Epithelial cell of prostate (primary cell): ENCODE measurements at places on chromosomes 16 and 17.

DNA sequence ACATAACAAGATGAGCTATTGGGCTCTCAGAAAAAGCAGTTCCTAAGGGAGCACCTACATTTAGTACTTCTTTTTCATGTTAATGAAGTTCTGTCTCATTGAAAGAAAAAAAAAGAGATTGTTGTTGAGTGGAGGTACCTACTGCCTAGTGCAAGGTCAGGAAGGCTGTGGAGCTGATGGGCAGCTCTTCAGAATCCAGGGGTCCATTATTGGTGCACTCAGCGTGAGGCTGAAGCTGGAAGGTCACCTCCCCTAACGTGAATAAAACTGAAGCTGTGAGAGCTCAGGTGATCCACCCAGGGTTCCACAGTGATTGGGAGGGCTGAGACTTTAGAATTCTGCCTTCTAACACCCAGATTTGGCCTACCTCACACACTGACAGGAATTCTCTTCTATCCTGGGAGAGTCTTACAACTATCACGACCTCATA, 153.9 kb upstream of the TBX2 start:
- DNase-seq, result no peak

GRCh38 chr17:68541816-68542215, 29.6 kb downstream of the PRKAR1A start:
- no peak for DNase-seq

DNA sequence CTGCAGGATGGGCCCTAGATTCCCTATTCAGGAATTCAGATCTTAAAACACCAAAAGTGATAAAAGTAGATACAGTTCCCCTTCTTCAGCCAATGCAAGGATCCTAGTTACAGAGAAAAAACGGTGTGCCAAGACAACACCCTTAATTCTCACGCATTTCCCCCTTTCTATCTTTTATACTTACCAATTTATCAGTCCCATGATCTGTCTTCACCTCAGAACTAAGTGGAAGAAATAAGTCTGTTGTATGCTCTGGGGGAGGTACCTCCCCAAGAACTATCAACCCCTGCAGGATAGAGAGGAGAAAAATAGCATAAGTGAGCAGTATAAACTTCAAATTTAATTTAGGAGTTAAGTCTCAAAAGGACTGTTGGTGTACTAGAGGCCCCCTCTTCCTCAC, 83.2 kb downstream of the STH start:
- no peak for DNase-seq

DNA sequence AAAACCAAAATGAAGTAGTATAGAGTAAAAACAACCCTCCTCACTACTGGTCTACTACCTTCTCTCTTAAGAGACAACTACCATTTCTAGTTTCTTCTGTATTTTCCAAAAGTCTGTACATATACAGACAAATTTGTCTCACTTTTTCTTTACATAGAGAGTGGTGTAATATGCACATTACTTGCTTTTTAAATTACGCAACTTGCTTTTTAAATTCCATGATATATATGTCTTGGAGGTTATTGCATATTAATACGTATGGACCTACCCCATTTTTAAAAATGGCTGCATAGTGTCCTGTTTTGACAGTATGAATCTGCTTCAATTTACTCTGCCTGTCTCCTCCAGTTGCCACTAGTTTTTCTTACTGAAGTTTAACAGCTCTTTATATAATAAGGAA, 42.5 kb upstream of the AQP8 start:
- no peak for DNase-seq

- no peak for DNase-seq
Measured at GRCh38 chr16:50944436-50944835, 202.6 kb downstream of the CYLD start.

GRCh38 chr17:44909681-44910144, 5.6 kb downstream of the GFAP start:
- DNase-seq, result no peak

GRCh38 chr16:77430360-77430759, 4.5 kb downstream of the ADAMTS18 start:
- no peak for DNase-seq

DNA sequence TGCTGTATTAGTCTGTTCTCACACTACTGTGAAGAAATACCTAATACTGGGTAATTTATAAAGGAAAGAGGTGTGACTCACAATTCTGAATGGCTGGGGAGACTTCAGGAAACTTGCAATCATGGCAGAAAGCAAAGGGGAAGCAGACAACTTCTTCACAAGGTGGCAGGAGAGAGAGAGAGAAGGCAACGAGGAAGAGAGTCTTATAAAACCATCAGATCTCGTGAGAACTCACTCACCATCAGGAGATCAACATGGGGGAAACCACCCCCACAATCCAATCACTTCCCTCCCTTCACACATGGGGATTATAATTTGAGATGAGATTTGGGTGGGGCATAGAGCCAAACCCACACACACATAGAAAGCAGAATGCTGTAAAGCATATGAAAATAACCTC, 896.2 kb downstream of the CDH11 start:
- no peak for DNase-seq

DNA sequence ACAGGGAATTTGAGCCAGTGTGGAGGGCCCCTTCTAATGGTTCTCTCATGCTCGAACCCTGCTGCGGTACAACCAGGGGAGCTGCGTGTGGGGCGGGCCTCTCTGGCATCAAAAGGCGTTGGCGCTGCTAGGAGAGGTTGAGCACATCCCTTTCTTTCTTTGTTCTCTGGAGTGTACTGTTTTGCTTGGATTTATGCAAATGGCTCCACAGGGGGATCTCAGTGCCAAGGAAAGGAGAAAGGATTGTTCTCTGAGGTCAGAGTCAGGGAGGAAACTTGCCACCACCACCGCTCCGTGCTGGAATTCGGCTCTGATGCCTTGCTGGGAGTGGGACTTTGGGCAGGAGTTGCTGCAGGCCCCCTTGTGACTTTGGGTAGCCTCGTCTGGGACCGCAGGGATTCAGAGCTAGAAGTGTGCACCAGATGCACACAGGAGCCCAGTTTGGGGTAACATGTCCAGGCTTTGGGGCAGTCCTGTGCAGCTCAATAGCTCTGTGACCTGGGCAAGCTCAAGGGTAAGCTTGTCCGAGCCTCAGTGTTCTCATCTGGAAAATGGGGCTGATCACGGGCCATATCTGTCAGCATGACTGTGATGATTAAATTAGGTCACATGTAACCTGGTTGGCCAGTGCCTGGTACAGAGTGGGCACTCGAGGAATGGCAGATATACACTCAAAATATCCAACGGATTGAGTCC, 353.0 kb upstream of the EEF2KMT start:
- no peak for DNase-seq

DNA sequence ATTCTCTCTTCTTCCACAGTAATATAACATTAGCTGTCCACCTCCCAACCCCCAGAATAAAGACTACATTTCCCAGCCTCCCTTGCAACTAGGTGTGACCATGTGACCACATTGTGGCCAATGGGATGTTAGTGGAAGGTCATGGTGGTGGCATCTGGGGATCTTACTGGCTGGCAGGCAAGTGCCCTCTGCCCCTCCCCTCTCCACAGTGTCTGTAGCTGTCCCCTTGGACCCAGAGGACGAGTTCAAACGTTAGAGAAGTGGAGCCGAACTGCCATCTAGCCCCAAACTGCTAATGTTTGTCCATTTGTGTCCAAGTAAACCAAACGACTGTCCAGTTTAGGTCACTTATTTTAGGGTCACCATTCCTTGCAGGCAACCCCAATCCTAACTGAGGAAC, 26.6 kb upstream of the KCNG4 start:
- DNase-seq, result no peak

DNA sequence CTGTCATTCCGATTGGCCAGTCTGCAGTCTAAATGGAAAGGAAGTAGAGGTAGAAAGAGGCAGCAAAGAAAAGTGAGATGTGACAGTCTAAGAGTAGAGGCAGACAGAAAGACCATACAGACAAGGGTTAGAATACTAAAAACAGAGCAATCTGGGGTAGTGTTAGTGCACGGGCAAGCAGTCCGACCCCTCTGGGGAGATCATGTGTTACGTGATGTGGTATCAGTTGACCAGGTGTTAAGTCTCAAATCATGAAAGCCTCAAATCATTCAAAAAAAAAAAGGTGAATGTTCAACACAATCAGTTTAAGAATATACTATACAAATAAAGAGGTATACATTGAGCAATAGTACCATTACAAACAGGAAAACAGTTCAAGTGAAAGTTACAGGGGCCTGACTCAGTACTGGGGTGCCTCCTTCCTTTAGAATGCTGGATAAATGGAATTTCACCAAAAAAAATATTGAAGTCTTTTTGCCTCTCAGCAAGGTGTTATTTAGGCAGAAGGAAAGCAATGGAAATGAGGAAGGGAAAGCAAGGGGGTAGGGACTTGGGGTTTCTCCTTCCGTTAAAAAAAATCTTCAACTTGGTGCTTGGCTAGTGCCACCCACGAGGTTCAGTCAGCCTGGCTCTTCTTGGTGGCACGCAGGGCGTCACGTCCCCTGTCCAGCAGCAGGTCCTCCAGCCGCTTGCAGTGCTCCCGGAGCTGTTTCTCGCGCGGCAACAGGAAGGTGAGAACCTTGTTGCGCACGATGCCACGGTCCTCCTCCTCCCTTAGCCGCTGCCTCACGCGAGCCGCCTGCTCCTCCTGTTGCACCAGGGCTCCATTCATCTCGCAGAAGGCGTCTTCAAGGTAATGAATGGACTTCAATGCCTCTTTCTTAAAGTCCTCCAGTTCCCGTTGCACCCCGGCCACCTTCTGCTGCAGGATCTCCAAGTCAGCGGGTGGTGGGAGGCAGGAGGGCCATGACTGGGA, 616 bp downstream of the CCDC182 start:
- DNase-seq, result no peak

DNA sequence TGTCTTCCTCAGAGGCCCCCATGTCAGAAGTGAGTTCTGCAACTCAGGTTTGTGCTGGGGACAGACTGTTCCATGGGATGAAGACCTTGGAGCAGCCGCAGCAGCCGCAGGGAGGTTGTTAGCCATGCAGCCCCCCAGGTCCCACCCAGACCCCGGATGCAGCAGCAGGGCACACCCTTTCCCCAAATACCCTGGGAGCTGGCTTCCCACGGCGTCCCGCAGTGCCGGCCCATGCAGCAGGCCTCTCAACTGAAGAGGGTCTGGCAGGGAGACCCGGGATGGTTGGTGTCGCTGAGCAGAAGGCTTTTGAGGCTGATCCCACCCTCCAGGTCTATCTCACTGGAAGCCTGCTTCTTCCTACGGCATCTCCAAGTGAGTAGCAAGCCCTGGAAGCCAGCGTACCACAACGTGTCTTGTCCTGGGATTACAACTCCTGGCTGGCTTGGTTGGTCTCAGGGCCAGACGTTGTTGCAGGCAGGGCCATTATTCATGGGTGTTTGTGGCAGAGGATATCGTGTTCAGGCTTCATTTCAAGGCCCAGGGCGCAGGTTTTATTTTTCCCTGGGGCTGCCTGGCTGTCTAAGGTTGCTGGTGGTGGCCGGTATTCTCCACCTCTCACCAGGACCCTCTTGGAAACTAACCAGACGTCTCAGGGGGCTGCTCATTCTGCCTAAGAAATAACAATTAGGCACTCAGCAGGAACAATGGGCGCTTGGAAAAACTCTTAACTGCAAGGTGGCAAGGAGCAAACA, 223.2 kb downstream of the C16orf95 start:
- DNase-seq, result no peak

GRCh38 chr17:74757931-74758847, 9.8 kb downstream of the NHERF1 start:
- DNase-seq, result no peak
